ENCODE measurements at places on chromosomes 16 and 17. TPM values are rescaled to one million over a fixed set of nuclear protein-coding genes. Genes with fewer than 3 reads are reported as not detected.

DHRS7C gene
- total RNA-seq: not detected

SLFN13 gene
- total RNA-seq: 4.9 TPM

ARL5C gene
- not detected for total RNA-seq

CCDC144A gene
- total RNA-seq: 1.2 TPM

CCL5 gene
- 1.3 TPM for total RNA-seq

SYNGR3 gene
- total RNA-seq: 5.0 TPM

TM4SF5 gene
- total RNA-seq: 0.49 TPM

HES7 gene
- total RNA-seq: 5.4 TPM

CA7 gene
- total RNA-seq: not detected

TNFRSF13B gene
- not detected for total RNA-seq

ZDHHC1 gene
- total RNA-seq: 7.1 TPM

PTX4 gene
- 0.03 TPM for total RNA-seq

MPHOSPH6 gene
- total RNA-seq: 30.1 TPM
